ENCODE measurements at places on chromosomes 5 and 9.

DNA sequence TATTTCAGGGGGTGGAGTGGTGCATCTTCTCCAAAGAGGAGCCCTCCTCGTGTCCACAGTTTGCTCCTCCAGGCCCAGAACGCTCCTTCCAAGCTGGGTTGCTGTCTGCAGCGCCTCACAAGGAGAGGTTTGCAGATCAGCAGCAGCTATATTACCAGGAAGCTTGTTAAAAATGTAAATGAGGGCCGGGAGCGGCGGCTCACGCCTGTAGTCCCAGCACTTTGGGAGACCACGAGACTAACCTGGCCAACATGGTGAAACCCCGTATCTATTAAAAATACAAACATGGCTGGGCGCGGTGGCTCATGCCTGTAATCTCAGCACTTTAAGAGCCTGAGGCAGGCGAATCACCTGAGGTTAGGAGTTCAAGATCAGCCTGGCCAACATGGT is 25.0 kb upstream of the FRMPD1 start:
- no peak for DNase-seq

GRCh38 chr5:135545099-135545498 is 9.3 kb upstream of the NEUROG1 start:
- DNase-seq: no peak

- no peak for DNase-seq
Observed at GRCh38 chr5:169974121-169974770, 6.0 kb downstream of the INSYN2B start.

DNA sequence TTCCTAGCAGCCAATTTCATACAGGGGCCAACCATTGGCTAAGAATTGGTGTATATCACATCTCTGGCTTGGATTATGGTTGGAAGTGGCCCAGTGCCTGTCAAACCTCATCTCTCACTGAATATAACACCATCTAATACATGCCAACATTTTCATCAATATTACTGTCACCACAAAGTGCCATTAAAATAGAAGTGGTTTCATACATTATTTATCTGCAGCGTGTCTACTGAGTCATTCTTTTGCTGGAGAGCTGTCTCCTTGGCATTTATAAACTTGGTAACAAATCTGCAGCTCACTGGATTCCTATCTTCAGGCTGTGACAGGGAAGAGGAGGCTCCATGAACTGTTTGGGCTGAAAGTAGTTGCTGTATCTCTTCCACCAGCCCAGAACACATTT is 70.9 kb downstream of the PTTG1 start:
- no peak for DNase-seq

GRCh38 chr9:126682928-126683697 is 69.4 kb downstream of the LMX1B start:
- no peak for DNase-seq

DNA sequence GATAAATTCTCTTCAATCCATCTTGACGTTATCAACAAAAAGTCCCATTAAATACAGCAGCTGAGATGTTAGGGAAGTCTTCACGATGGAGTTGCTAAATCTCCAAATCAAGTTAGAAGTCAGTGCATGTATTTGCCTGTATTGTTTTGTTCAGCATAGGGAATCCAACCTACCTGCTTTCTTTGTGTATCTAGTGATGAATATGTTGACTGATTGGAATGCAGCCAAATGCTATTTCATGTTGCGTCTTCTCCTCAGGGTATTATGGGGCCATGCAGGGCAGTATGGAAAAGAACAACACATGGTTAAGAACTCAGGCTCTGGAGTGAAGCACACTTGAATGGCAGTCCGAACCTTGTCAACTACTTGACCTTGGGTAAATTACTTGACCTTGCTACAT is 529.5 kb upstream of the ZNF462 start:
- no peak for DNase-seq

DNA sequence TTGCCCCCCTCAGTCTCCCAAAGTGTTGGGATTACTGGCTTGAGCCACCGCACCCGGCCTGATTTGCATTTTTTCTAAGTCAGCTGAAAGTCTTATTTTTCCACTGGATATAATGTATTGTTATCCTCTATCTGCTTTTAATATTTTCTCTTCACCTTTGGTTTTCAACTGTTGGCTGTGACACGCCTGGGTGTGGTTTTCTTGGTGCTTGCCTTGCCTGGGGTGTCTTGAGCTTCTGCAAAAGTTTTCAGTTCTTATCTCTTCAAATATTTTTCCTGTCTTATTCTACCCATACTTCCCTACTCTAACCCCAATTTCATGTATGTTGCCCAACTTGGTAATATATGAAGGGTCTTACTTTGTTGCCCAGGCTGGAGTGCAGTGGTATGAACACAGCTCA is 4.3 kb upstream of the MXD3 start:
- no peak for DNase-seq

- DNase-seq: no peak
Observed at GRCh38 chr5:35370871-35371270, 140.6 kb upstream of the PRLR start.

- DNase-seq: no peak
Observed at GRCh38 chr9:38181232-38181631, 112.2 kb upstream of the SHB start.

DNA sequence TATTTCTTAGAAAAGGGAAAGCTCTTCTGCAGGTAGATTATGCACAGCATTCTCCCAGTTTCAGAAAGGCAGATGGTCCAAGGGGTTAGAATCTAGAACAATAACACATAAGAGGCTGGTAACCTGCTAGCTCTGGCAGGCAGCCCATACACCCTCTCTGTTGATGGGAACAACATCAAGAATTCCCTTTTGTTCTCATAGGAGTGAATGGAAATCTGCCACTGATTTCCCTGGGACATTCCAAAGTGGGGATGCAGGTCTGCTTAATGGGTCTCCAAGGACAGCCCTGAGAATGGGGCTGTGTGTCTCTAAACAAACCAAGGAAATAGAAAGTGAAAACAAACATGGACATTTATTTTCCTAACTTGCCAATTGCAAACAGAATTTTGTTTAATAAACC is 456.8 kb downstream of the EBF1 start:
- DNase-seq: no peak

DNA sequence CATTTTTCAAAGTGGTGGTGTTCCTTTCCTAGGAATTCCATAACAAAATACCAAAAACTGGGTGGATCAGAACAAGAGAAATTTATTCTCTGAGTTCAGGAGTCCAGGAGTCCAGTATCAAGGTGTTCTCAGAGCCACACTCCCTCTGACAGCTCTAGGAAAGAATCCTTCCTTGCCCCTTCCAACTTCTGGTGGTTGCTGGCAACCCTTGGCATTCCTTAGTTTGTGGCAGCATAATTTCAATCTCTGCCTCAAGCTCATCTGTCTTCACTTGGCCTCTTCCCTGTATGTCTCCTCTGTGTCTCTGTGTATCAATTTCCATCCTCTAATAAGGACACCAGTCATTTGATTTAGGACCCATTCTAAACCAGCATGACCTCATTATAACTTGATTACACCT is 243.7 kb downstream of the MPDZ start:
- DNase-seq: no peak

- no peak for DNase-seq
Observed at GRCh38 chr5:167699432-167699831, 592.0 kb upstream of the WWC1 start.

DNA sequence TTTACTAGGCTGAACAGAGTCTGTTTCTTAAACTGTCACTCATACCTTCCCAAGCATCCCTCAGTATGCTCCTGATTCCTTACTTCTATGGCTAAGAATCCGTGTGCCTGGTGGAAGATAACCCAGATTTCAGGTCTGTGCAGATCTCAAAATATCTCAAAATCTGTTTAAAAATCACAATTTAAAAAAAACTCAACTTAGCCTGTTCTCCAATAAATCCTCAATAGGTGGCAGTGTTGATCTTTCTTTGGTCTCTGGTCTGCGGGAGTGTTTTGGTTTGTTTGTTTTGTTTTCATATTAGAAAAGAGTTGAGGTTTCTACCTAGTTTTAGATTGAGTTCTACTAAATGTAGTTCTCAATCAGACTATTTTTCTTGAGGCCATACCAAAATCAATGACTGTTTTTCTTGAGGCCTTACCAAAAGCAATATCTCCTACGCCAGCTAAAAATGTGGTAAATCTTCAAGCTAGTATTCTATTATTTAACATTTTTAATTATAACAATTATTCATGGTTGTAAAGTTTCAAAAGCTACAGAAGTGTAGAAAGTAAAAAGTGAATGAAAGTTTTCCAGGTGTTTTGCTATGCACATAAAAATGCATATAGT is 57.9 kb downstream of the TGFBR1 start:
- no peak for DNase-seq

GRCh38 chr5:154265197-154265773 is 74.8 kb downstream of the GALNT10 start:
- no peak for DNase-seq

DNA sequence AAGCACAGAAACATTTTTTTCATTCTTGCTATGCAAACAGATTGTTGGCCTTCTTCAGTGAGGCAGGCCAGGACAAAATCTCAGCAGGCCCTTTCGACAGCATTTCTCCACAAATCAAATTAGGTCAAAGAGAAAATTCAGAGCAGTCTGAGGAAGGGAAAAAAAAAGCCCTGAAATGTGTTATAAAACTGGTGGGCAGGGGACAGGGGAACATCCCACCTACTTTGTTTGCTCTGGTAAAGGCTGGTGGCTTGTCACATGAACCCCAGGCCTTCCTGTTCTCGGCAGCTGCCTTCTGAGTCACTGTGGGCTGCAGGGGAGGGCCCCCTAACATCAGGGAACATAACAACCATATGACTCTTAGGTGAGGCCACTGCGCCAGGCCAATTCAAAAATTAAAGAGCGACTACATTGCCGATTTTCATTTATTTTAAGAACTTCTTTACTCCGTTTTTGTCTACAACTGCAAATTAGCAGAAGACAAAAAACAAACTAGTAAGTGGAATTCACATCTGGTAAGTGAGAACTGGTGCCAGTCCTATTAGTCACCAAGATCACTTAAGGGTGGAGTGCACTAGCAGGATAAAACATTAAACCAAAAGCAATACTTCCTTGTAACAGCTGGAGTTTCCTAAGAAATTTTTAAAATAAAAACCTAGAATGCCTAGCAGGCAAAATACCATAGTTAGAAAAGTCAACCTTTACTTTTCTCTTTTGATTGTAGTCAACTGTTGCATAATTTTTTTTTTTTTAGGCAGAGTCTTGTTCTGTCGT is 46.2 kb upstream of the DENND4C start:
- no peak for DNase-seq

DNA sequence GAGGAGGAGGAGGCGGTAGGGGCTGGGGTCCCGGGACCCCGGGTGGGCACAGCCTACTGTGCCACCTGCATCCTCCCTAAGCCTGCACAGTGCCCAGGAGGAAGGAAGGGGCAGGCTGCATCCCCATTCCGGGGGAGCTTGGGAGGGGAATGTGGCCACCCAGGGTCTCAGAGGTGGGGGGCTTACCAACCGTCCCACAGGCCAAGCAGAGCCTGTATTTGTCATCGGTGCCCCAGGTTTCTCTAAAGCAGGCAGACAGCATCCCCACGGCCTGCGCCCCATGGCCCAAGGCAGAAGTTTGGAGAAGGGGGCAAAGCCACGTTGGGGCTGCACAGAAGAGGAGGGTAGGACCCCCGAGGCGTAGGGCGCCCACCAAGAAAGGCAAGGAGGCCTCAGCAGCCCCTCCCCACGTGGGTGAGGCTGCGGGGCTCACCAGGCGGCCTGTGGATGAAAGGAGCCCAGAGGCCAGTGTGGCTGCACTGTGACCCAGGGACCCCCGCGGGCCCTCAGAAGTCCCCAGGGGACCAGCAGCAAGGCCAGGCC is 507 bp upstream of the GPSM1 start:
- DNase-seq: no peak

DNA sequence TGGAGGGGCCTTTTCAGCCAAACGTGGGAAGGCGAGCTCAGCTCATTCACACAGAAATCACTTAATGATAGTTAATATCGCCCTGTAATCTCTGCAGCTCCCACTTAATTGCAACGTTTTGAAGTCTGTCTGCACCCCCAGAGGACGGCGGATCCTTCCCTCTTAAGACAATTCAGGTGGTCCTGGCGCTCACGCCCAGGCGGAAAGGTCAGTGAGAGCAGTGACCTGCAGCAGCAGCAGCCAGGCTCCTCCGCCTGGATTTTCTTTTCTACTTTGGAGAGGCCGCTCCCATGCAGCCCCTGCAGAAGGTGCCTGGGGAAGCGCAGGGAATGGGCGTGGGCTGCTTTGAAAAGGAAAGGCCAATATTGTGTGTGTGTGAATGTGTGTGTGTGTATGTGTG is 400.9 kb upstream of the IRX1 start:
- no peak for DNase-seq

DNA sequence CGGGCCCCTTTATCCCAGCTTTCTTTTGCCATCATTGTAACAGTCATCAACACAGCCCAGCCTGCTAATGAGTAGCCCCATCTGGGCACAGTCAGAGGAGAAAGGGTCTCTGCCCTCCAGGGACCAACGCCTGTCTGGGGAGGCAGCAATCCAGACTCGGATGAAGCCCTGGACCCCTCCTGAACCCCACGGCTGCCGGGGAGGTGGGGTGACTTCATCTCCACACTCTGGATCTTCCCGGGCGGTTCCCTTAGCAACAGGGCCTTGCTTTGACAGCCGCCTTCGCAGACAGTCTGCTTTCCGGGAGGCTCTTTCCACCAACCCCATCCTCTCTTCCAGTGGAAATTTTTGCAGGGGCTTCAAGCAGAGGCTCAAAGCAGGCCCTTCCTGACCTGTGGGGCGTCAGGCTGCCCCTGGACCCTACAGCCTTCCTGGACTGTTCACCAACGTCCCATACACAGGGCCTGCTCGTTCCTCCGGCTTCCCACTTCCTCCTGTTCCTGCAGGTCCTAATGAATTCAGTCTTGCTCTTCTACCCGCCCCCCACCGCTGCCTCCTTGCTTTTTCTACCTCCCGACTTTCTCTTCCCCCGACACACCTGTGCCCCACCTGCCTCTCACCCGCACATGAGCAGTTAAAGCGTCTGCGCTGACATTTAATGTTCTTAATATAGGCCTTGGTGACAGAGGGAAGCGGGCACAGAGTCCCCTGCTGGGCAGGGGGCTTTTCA is 161.7 kb upstream of the MVB12B start:
- DNase-seq: no peak

DNA sequence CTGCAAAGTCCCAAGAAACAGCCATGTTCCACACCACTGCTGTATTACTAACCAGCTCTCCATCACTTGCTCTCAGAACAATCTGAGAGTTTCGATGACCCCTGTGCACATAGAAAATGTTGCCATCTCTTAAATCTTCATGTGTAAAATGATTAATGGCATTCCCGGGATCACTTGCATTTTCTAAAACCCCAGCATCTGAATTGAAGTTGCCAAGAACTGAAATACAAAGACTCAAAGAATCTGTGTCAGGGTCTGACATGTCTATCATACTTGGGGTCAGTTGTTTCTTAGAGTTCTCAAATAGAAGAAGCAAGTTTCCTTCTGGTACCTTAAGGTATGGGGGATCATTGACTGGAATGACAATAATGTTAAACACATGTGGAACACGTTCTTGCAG is 115.1 kb downstream of the ESM1 start:
- no peak for DNase-seq

GRCh38 chr5:154038261-154038706 is 426 bp downstream of the FAM114A2 start:
- no peak for DNase-seq

GRCh38 chr5:176732306-176732705 is 78.1 kb upstream of the UNC5A start:
- no peak for DNase-seq

- no peak for DNase-seq
Observed at GRCh38 chr5:128258372-128258771, 174.8 kb downstream of the SLC12A2 start.

- no peak for DNase-seq
Observed at GRCh38 chr9:28923351-28923750, 1350.1 kb upstream of the C9orf72 start.

- DNase-seq: no peak
Observed at GRCh38 chr5:88093765-88094164, 174.9 kb downstream of the TMEM161B start.

- no peak for DNase-seq
Observed at GRCh38 chr9:13661014-13661413, 381.5 kb upstream of the MPDZ start.

Data from dorsolateral prefrontal cortex (tissue), 122 donors.